ENCODE measurements at places on chromosomes 7 and 10.

DNA sequence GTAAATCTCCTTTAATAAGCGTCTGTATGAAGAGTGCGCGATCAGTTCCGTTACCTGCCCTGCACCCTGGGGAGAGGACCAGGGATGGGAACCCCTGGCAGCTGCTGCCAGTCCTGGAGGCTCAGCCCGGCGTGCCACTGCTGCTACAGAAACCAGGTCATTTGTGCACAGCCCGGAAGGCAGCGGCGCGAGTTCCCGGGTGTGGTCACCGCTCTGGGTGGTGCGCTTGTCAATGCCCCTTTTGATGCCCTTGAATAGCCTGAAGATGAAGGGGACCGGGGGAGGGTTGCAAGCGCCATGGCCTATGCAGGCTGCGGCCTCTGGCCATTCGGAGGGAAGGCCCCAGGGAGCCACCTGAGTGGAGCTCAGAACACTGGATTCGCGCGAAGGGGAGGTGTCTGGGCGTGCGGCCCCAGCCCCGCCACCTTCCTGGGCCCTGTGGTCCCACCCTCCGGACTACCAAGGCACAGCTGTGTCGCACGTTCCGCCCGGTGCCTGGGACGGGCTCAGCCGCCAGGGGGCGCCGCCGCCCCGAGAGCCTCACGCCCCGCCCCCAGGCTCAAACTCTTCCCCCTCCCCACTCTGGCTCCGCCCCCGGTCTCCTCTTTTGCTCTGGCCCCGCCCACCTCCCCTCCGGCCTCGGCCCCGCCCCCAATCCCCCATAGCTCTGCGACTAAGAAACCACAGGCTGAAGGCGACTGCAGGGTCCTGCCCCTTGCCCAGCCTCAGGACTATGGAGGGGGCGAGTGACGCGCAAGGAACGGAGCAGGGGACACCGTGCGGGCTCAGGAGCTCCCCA, 16.5 kb downstream of the AP5Z1 start:
- DNase-seq, result peak; percentile 63

DNA sequence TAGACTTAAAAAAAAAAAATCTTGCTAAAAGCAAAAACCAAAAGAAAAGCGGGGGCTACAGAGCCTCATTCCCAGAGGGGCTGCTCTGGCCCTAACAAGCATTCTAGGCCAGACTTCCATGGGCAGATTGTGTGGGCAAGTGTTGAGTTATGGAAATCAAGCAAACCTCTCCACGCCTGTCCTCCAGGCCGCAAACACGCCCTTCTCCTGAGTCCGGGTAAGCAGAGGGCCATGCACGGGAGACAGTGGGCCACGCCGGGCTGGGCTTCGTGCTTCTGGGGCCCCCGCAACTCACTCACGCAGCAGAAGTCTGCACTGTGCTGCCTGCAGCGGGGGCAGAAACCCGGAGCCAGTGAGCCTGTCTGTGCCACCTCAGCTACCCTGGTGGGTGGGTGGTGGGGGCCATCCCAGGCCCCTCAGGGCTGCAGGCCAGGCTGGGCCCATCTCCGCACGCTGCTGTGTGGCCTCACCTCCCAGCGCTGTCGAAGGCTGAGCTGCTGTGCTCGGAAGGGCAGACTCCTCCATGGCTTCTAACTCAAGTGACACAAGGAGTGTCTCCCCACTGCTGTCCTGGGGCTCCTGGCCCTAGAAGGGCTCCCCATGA, 125.6 kb downstream of the FAM53B start:
- no peak for DNase-seq

DNA sequence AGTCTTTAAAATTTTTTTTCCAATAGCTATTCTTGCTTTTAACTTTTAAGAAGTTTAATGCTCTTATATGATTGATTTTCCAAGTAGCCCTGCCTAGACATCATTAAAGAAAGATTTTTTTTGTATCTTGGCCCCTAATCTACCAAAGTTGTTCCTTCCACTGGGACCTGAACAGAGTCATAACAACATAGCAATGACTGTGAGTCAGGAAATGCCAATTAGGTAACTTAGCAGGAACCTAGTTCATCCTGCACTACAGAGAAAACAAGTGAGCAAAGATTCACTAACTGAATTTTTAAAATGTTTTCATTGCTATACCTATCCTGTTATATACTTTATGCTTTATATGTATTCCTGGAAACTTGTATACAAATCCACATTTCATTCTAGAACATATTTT, 284.7 kb downstream of the BICC1 start:
- DNase-seq, result no peak

GRCh38 chr7:50782375-50783208, at the start of gene GRB10:
GRB10 (minus strand) TSS chr7:50782896; CDS start chr7:50732322, 50,574 bp downstream.
- no peak for DNase-seq

- DNase-seq, result no peak
Observed at GRCh38 chr10:26505491-26505890, 67.3 kb downstream of the APBB1IP start.

GRCh38 chr7:139200382-139200781, 30.7 kb upstream of the UBN2 start:
- DNase-seq, result no peak

DNA sequence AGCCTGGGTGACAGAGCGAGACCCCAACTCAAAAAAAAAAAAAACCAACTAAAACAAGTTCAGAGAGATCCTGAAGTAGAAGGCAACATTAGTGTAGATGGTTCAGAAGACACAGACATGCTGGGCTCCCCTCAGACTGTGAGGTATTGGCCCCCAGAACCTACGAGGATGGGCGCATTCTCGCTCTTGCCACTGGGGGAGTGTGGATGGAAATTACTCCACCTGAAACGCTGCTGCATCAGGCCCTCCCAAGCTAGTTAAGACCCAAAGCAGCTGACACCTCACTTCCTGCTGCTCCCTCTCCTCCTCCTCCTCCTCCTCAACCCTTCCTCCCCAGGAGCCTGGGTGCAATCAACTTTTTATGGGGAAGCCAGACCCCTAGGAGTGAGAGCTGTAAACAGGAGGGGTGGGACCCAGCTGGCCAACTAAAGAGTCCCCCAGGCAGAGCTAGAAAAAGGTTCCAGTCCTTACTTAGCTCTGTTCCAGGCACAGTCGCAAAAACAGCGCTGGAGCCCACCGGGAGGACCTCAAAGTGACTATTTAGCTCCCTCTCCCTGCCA, 7.4 kb downstream of the SH3PXD2A start:
- no peak for DNase-seq

GRCh38 chr7:87375662-87376435, 30.4 kb downstream of the CROT start:
- DNase-seq, result no peak

- DNase-seq, result no peak
Observed at GRCh38 chr7:71731740-71732139, 599.8 kb downstream of the GALNT17 start.

DNA sequence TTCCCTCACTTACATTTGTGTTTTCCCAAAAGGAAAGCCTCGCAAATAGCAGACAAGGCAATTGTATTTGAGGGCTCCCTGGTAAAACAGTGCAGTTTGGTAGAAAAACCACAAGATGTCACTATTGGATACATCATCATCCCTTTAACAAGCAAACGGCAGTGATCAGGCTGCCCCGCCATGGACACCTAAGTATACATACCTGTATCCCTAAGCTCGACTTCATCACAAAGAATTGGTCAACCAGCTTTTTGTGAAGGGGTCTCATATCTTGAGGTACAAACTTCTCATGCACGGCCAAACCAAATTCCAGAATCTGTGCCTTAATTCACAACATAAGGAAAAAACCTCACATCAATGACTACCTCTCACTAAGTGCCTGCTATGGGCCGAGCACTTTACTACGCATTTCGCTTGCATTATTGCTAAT, 179.5 kb upstream of the IMMP2L start:
- no peak for DNase-seq

GRCh38 chr7:30136117-30136731, 1.4 kb downstream of the MTURN start:
- DNase-seq, result no peak

GRCh38 chr7:114924038-114924712, 2.3 kb downstream of the MDFIC start:
- DNase-seq, result no peak

DNA sequence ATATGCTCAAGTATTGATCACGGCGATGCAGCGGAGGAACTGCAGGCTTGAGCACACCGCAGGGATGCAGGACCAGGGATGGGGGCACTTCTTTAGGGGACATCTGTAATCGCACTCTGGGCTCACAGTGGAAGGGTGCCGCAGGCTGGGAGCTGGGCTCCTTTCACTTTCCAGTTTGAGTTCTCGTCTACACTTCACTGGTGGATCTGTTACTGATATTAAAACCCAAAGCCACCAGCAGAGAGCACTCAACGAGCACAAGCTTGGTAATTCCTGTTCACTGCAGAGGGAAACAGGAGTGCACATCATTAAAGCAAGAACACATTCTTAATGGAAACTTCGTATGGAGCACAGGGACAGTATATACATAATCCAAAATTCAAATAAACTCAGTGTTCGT, 91.3 kb downstream of the PARD3 start:
- DNase-seq, result no peak

DNA sequence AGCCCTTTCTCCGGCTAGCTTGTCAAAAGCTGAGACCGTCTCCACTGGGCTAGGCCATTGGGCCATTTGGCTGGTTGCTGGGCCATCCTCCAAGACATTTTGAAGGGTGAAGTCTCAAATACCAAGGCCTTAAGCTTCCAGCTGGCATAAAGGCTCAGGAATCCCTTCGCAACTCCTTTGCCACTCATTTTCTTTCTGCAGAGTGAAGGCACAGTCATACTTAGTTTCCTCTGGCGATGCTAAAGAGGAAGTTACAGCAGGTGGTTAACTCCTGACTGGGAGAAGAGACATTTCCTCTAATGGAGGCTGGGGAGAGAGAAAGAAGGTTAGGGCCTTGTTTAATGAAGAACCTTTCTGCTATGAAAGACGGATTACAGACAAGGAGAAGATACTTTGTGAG, 4.8 kb upstream of the REPIN1 start:
- no peak for DNase-seq

GRCh38 chr10:79003183-79004100, 65.3 kb upstream of the ZMIZ1 start:
- DNase-seq, result no peak

- no peak for DNase-seq
Observed at GRCh38 chr10:24645784-24646183, 77.9 kb downstream of the ARHGAP21 start.

DNA sequence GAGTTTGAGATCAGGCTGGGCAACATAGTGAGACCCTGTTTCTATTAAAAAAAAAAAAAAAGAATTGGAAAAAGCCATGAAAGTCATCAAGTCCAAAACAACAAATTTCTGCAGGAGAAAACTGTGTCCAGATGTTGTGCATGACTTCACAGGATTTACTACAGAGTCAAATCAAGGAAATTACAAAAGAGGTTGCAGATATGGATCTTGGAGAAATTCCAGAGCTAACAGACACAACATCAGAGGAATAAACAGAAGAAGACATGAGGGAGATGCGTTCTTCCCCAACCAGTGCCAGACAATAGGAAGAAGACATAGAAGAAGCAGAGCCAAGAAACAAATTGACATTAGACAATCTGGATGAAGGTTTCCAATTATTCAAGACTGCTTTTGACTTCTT, 24.3 kb upstream of the KCNIP2 start:
- no peak for DNase-seq

- DNase-seq, result no peak
Observed at GRCh38 chr7:107538001-107538400, 25.7 kb downstream of the COG5 start.

- no peak for DNase-seq
Observed at GRCh38 chr7:157501581-157501980, 164.8 kb downstream of the DNAJB6 start.

DNA sequence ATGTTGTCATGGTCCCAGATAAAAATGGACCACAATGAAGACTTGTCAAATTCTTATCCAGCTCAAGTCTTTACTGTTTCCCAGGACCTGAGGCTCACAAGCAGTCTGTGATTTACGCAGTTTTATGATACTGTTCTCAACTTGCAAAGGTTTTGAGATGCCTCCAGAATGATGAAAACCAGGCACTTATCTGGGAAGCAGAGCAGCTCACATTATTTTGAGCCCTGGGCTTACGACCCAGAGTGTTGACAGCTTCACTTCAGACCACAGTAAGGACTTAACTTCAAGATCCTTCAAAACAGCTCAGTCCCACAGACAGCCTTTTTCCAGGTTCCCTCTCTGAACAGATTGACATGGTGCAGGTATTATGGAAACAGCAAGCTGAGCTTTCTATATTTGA, 236.1 kb downstream of the RNLS start:
- no peak for DNase-seq

- DNase-seq, result no peak
Observed at GRCh38 chr7:80240265-80241025, 105.8 kb downstream of the GNAI1 start.

- DNase-seq, result no peak
Observed at GRCh38 chr7:148095066-148095465, 495.5 kb upstream of the C7orf33 start.

Measured in stimulated activated CD8-positive, alpha-beta memory T cell treated with anti-CD3 and anti-CD28 coated beads, Interleukin-4, amount 100 ng/mL, for 1 hour (primary cell).